ENCODE measurements at places on chromosomes 16 and 17.
A peak's percentile ranks its signal among the peaks of the same experiment; 100 is the strongest.

DNA sequence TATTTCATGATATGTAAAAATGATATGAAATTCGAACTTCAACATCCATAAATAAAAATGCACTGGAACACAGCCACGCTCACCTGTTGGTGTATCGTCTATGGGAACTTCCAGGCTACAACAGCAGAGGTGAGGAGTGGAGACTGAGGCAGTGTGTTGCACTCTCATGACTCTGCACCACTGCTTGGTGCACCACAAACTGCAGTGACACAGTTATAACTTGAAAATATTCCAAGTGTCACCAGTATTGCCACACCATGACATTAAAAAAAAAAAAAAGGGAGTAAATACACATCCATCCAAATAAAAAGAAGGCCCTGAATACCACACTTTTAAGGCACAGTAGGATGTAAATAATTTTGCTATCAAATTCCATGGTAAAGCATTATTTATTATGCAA lies 34.4 kb downstream of the GNA13 start:
- DNase-seq: no peak

DNA sequence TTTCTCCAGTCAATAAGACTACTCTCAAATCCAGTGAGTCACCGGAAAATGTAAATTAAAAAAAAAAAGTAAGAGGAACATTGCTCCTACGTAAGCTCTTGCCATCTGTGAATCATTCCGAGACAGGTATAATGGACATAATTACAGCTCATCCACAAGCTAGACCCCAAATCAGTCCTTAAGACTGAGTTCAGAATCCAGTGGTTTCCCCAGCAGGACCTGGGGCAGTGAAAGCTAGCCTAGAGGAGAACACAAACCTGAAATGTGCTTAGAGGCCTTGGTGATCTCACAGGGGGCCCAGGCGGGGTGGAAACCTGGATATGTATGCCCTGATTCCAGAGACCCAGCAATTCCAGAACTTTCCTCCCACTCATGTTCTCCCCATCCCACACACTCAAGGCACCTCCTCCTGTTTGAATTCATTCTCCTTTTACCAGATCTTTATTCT lies 132.0 kb downstream of the COPRS start:
- no peak for DNase-seq

DNA sequence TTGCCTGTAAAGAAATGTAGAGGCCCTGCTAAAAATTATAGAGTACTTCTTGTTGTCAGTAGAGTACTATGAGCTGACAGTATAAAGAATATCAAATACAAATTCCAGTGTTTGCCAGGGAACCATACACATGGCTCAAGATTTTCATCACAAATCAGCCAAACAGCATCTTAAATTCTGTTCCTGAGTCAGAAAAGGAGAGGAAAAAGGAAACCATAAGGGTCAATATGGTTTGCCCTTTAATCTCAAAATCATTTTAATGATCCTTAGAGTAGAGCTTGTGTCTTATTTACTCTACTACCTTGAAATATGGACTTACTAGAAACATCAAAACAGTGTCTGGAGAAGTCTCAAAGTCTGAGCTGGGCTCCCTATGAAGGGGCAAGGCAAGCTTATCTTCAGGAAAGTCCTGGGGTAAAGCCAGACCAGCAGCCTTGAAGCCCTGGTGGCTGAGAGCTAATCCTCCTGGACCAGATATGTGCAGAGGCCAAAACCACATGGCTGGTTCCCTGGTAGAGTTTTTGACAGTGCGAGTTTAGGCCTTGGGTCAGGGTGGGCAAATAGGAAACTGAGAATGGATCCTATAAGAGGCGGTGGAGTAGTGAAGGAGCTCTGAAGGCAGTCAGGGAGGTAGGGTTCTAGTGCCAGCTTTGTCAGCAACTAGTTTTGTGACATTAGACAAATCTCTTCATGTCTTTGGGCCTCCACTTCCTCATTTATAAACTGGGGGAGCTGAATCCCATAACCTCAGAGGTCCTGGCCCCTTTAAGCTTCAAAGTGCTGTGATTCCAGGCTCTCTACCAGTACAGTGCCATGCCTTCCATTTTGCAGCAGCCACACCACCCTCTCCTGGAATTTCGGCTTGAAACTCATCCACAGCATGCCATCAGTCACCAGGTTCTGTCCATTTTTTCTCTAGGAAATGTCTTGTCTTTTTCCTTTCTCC lies 38.9 kb downstream of the MRTFB start:
- DNase-seq: no peak

- DNase-seq: no peak
Measured at GRCh38 chr16:49750341-49751000, 105.4 kb downstream of the ZNF423 start.

DNA sequence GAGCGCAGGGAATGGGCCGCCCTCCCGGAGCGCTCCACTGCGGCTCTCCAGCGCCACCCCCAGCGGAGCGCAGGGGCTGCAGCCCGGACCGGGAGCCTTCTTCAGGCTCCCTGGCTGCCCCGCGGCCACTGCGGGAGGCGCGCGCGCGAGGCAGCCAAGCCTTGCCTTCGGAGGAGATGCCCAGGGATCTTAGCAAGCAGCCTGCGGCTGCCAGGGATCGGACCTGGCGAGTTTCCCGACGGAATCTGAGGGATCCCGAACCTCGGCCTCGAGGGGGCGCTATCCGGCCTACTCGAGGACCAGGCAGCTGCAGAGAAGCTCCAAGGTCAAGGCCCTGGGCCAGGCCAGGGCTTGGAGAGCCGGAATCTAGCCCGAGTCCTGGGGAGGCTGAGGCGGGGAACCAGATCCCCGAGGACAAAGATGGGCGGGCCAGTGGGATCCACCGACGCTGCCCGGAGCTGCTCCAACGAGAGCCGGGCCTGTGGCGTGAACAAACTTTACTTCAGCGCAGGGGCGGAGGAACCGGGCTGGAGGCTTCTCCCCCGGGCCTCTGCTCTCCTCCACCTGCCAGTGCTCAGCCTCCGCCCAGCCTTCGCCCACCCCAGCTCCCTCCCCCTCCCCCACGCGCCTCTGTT lies at the start of gene IRX6:
Gene IRX6 (plus strand): TSS at position 567 of the 635 bp plus-strand sequence. CDS start 889 bp downstream, outside the sequence.
- no peak for DNase-seq

DNA sequence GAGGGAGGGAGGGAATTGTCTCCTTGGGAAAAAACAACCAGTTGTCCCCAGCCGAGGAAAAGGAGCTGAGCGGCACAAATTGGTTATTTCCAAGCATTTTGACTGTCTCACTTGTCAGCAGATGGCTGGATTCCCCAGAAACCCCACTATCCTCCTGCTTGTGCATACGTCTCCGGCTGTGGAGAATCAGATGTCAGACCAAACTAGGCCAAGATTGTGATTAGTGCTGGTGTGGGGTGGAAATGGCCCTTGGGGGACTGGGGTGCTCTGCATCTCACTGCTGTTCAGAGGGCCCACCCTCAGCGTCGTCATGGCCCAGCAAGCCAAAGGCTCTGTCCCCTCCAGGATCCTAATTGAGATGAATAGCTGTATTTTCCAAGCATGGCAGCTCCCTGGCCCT lies 131.7 kb upstream of the HSBP1 start:
- DNase-seq: no peak

GRCh38 chr16:68396481-68396880 lies 51.8 kb downstream of the SMPD3 start:
- DNase-seq: peak; percentile 33

GRCh38 chr17:31310260-31310659 lies 3.6 kb downstream of the EVI2B start:
- DNase-seq: peak; percentile 47

DNA sequence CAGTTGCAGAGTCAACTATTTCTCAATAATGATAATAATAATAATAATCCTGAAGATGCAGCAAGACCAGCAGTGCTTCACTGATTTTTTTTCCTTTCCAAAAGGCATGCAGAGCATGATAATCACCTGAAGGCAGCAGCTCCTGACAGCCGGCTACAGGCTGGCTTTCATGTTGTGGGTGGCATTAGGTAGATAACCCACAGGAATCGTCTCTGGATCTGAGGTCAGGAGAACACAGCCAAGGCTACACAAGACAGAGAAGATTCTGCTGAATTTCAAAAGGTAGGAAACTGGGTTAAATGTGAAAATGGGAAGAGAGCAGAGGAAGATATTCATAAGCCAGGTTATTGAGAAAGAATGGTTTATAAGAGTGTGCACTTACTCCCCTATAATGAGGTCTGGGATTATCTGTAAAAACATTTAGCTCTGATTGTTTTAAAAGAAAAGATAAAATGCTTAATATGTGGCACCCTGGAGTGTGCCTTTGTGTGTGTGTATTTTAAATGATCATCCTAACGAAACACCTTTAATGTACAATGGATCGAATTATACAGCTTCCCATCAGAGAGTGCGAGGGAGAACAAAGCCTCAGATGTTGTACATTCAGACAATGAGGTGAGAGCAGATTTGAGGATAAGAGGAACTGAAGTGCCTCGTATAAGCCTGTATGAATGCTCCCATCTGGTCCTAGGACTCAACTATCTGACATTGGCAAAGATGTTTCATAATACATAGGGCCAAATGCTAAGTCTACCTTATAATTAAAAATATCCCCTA lies 273.1 kb downstream of the PHKB start:
- no peak for DNase-seq

- DNase-seq: peak; percentile 6
Measured at GRCh38 chr16:5056352-5056751, 9.4 kb downstream of the C16orf89 start.

- no peak for DNase-seq
Measured at GRCh38 chr16:19281246-19281645, 4.3 kb upstream of the CLEC19A start.

DNA sequence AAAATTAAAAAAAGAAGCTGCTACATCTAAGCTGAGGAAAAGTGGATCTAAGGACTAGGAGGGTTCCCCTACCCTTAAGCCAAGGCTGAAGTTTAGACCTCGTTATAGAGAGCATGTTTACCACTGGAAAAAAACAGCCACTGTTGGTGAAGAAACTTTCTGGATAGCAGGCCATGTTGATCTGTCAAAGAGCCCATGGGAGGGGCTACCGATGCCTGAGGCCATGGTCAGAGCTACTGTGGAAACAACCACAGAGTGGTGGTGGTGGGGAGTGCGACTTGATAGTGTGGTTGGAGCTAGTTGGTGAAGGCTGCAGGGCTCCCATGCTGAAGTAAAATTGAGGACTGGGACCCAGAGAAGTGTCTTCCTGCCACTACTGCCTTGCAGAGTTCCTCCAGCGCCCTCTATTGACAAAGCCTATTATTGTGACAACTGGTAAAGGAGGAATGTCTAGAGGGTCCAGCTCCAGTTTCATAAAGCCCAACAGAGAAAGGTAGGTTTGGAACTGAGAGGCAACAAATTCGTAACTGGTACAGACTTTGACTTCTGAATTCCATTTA lies 12.7 kb upstream of the FAM20A start:
- DNase-seq: no peak

DNA sequence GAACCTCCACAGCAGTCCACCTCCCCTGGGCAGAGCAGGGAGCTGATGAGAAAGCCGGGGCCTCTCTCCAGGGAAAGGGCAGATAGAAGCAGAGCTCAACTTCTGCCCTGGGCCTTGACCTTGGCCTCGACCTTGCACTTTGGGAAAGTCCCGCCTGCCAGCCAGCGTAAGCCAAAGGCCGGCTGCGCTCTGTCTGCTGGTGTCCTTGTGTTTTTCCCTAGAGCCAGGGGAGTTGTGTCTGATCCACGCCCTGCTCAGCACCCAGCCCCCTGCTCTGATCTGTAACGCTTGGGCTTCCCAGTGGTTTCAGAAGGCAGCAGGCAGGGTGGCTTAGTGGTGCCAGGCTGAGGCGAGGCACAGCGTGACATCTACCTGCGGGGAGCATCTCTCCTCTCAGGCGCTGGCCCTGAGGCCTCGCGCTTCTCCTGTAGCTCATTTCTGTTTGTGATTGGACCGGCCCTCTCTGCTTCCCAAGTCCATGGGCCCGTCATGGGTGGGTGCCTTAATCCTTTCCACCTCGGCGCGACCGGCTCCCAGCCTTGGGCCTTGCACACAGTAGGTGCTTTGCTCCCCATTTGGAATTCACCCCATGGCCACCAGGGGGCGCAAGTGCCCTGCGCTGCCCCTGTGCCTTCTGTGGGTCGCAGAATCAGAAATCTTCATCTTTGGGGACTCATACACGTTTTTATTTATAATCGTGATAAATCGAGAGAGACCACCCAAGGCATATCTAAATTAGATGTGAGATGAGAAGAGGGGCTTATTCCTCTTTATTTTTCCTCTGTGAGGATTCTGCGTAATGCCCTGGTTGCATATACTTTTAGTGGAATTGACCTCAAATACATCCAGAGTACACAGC lies 24.2 kb downstream of the SGSH start:
- DNase-seq: peak; percentile 61

DNA sequence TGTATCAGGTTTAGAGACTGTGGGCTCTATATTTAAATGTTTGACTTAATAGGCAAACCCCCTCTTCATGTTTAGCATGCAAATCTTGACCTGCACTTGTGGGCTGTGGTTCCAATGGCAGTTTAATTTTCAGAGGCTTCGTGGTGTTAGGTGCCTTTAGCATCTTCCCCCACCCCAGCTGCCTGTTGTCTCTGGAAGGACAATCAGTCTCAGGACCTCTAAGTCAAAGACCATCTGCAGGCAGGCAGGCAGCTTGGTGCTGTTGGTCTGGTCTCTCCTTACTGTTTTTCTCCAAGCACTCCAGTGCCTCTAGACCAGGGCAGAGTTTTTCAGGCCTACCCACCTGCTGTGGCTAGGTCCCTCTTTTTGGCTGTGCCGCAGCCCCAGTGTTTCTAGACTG lies 990.4 kb downstream of the CDH11 start:
- DNase-seq: no peak

DNA sequence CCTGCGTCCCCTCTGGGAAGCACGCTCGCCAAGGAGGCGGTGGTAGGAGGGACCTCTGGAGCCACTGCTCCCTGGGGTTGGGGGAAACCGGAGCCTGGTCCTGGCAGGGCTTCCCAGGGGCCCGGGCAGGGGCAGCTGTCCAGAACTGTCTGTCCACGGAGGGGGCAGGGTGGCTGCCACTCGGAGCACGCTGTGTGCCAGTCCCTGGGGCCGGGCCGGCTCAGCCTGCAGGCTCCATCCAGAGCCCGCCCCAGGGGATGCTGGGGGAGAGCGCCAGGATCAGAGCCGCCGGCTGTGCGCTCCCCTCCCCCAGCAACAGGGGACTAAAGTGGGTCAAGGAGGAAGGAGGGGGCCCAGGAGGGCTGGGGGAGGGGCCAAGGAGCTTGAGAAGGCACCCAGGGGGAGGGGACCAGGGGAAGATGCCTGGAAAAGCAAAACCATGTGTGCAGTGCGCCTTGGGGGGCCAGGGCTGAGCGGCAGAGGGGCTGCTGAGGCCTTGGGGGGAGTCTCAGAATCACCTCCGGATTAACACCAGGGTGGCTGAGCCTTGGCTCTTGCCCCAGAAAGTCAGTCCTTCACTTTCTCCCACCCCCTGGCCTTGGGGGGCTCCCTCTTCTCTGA lies 21.3 kb downstream of the ZNF423 start:
- no peak for DNase-seq

- DNase-seq: no peak
Measured at GRCh38 chr17:78729641-78730040, 52.4 kb downstream of the CYTH1 start.

Measured in T-helper 9 cell (primary cell).